ENCODE measurements at places on chromosomes 4 and X.

GRCh38 chr4:6204871-6205566 lies 4.7 kb upstream of the JAKMIP1 start:
- DNase-seq, result no peak

- DNase-seq, result no peak
Observed at GRCh38 chrX:40022421-40022820, 75.3 kb downstream of the BCOR start.

GRCh38 chr4:184446132-184446658 lies 28.2 kb downstream of the IRF2 start:
- no peak for DNase-seq

DNA sequence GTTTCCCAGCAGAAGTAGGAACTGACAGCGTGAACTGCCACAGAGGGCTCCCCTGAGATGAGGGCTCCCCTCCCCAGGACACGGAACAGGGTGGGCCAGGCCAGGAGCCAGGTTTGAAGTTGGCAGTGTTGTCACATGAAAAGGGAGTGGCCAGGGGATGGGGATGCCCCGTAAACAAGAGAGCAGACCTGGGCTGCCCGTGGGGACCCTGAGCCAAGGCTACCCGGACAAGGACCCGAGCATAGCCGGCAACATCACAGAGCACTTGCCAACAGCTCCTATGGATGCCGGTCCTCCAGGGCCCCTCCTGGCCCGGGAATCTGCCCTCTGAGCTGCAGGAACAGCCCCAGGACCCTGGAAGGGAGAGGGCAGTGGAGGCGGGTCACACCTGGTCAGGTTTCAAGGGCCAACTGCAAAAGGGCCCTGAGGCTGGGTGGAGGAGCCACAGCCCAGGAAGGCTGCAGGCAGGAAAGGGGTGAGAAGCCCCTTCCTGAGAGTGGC lies 102.1 kb downstream of the CPZ start:
- DNase-seq, result no peak

DNA sequence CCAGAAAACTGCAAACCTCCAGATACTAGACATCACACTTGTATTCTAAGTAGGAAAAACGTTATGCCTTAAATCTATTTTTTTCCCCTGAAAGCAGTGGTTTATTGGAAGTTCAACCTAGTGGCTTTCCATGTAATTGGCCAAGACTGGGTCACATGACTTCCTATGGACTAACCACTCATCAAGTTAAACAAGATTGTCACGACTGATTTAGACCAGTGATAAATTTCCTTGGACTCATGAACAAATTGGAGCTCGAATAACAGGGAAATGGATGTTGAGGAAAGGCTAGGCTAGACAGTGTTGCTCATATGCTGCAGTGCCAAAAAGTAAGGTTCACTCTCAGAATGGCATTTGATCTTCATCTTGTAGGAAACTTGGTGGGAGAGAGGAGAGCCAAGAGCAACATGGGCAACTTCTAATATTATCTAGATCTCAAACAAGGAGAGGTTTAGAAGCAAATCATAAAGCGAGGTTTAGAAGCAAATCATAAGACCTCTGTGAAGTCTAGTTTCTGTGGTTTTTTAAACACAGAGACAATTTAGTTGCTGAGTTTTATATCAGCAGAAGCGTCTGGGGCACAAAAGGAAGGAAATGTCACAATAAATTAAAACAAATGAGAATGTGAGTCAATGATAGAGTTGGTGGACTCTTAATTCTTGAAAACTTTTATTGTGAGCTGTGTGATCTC lies 165.6 kb upstream of the BOD1L1 start:
- DNase-seq, result no peak

DNA sequence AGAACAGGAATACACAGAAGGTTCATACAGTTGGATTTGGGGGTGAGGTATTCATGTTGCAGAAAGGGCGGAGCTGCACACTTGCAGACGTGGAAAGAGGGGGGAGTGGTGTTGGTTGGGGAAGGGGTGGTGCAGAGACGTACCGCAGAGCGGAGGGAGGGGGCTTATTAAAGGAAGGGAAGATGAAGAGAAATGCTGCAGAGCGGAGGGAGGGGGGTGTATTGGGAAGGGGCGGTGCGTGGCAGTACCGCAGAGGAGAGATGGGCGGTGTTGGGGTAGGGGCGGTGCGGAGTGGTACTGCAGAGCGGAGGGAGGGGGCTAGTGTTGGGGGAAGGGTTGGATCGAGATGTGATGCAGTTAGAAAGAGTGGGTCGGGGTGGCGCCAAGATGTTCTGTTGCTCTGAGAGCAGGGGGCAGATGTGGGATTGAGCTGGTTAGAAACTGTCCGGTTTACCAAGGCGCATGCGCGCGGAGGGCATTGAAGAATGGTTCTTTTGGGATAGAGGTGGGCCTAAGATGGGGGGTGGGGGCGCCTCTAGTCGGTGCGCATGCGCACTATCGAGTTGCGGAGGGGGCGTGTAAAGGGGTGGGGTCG lies 900 bp downstream of the TRO start:
- DNase-seq, result peak; percentile 72

DNA sequence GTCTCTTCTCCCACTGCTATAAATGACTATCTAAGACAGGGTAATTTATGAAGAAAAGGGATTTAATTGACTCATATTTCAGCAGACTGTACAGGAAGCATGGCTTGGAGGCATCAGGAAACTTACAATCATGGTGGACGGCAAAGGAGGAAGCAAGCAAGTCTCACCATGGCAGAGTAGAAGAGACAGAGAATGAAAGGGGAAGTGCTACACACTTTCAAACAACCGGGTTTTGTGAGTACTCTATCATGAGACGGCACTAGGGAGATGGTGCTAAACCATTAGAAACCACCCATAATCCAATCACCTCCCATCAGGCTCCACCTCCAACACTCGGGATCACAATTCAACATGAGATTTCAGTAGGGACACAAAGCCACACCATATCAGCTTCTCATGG lies 11.1 kb downstream of the UBE2NL start:
- no peak for DNase-seq

DNA sequence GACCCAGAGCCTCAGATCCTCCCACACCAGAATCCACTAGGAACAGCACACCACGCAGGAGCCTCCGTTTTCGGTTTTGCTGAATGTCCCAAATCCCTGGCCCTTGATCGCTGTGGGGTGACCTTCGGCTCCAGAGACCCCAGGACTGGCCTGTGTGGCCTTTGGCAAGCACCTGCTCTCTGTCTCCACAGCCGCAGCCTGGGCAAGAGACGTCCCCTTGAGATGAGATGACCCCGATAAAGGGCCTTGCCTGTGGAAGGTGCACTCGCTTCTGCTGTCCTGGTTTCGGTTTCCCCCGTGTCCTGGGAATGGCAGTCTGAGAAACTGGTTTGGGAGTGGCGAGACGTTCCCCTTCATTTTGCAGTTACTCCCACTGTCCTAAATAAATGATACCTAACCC lies 9.6 kb downstream of the PSAPL1 start:
- DNase-seq, result no peak

GRCh38 chrX:36978886-36979285 lies 29.3 kb upstream of the FAM47C start:
- no peak for DNase-seq

DNA sequence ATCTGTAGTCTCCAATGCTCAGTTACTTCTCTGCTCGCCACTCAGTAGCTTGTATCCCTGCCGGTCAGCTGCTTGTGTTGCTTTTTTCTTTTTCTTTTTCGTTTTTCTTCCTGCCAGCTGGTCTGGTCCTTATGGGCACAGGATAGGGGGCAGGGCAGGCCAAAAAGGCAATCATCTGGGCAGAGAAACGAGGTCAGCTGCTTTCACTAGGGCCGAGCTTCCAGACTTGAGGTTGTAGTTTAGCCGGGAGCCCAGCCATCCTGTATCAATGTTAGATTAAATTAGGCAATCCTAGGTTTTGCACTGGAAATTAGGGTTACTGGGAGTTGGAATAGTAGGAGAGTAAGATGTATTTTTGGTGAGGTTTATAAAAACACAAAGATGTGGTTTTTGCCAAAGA lies 3.4 kb downstream of the ARSF start:
- no peak for DNase-seq

DNA sequence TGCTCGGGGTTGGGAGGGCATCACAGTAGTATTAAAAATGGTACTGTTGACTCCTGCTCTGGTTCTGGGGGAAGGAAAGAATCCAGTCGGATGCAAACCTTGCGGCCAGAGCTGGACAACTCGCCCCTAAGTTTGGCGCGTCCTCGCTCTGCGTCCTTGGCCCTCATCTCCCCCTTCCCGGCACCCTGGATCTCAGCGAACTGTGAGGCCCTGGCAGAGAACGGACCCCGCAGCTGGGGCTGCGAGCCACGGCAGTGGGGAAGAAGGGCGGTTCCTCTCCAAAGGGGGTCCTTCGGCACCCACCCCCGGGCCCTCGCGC lies 14.0 kb downstream of the ARHGEF6 start:
- no peak for DNase-seq

GRCh38 chr4:24226023-24226422 lies 336.2 kb upstream of the PPARGC1A start:
- DNase-seq, result no peak

DNA sequence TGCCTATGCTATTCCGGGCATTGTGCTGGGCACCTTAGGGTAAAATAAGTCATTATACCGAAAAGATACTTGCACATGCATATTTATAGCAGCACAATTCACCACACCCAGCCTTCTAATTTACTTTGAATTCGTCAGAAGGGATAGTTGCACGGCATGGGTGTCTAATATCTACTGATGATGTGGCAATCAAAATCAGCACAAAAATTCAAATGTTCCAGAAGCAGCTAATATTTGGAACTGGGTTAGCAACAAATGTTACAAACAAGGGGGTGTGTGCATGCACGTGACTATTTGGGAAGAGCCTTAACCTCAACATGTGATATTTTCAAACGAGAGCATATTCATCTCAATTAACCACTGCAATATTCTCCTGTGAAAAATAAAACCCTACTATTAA lies 79.7 kb upstream of the PRSS48 start:
- no peak for DNase-seq

- no peak for DNase-seq
Observed at GRCh38 chr4:44842531-44842930, 116.2 kb upstream of the GNPDA2 start.

GRCh38 chrX:77440330-77440729 lies 6.9 kb upstream of the FGF16 start:
- DNase-seq, result no peak

DNA sequence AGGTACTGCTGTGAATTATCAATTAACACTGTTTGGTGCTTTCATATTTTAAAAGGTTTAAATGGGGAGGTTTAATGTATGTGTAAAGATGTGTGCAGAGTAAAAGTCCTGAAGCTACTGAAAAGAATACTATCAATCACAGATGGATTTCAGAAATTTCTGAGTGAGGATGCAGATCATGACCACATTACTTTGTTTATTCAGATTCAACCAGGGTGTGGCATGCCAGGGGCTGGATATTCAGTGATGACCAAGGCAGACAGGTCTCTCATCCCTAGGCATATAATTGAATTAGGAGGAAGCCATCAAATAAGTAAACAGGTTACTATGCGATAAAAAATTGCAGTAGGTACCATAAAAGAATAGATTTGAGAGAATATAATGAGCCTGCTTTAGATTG lies 28.0 kb upstream of the ANKRD50 start:
- DNase-seq, result no peak

GRCh38 chr4:140952717-140953116 lies 180.6 kb downstream of the RNF150 start:
- DNase-seq, result no peak

DNA sequence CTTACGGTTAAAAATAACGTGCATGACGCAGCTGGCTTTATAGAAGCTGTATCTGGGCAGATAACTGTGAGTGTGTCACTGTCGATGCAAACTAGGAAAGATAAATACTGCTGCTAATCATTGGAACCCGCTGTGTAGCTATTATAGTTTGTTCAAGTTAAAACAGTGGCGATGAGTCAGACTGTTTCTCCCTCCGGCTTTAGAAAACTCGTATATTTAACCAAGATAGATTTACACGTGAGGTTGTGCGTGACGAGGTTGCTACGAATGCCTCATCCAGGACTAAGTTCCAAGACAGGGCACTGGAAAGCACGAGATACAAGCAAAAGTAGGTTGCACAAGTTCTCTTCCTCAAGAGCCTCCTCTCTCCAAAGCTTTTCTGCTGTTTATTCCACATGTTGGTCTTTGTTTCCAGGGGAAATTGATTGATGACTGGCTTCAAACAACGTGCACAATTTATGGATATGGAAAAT lies 270.7 kb downstream of the FBXW7 start:
- DNase-seq, result no peak

GRCh38 chr4:188168726-188169373 lies 29.6 kb downstream of the TRIML1 start:
- DNase-seq, result no peak

DNA sequence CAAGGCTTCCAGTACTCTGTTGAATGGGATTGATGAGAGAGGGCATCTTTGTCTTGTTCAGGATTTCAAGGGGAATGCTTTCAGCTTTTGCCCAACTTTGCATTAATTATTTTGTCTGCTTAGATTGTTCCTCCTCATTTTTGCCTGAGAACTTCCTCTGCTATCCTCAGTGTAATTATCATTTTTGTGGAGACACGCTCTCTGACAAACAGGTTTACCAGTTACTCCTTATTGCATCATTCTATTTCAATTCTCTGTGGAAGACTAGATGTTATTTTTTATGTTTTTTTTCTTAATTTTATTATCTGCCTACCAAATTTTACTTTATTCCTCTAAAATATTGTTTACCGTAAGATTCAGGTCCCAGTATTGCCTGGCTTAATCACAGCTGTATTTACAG lies 349.2 kb downstream of the ADGRL3 start:
- DNase-seq, result no peak

- no peak for DNase-seq
Observed at GRCh38 chr4:26503427-26503826, 13.1 kb upstream of the CCKAR start.

- DNase-seq, result no peak
Observed at GRCh38 chr4:177161781-177162180, 147.9 kb upstream of the NEIL3 start.

GRCh38 chrX:118694638-118695037 lies 32.8 kb upstream of the IL13RA1 start:
- DNase-seq, result no peak

DNA sequence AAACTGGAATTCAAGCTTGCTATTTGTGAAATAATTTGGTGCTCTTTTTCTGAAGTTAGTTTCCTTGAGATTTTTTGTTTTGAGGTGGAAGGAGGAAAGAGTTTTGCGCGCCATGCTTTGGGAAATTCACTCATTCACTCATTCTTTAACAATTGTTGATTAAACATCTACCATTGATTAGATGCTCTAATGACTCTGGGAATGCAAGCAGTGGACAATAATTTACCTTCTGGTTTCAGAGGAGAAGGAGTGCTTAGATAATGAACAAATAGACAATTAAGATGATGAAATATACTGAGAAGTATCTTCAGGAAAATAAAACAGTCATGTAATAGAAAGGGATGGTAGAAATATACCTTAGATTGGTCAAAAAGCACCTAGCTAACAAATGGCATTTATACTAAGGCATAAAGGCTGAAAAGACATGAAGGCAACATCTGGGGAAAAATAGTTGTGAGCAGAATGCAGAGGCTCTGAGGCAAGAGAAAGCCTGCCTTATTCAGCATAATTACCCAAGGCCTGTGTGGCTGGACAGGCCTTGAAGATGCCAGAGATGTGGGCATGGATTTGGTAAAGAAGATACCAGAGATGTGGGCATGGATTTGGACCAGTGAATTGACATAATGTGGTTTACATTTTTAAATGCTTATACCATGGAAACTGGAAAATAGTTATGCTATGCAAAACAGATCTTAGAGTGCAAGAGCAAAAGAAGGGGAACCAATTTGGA lies 2.7 kb upstream of the COMMD8 start:
- no peak for DNase-seq

Measured in NCI-H1105 treated with DMSO at 0.1 percent for 48 hours (cell line).